Effector memory CD4-positive, alpha-beta T cell (primary cell): ENCODE measurements at places on chromosomes 12 and 14.
A peak's percentile ranks its signal among the peaks of the same experiment; 100 is the strongest.

DNA sequence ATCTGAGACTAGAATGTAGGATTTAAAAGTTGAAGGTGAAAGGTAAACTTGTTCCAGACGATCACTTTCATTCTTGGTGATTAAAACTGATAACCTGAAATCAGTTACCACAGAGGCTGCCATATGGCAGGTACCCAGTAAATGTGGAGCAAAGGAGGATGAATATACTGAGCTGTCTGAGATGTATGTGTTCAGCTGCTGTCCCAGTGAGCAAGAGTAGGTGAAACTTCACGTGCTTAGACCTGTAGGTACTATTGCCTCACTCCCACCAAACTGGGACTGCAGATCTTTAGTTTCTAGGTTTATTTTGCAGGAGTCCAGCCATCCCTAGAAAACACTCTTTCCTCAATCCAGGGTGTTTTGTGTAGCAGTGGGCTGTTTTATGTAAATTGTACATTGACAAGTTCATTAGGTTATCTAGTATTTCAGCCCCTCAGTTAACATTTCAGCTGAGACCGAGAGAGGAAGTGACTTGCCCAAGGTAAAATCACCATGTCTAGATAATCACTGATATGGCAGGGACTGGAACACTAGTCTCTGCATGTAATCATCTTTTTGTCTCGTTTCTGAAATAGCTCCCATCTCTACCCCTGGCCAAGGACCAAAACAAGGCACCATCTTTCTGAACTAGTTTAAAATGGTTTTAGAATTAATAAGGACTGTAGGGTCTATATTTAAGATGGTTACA lies 62.7 kb downstream of the ATG14 start:
- DNase-seq, result no peak

DNA sequence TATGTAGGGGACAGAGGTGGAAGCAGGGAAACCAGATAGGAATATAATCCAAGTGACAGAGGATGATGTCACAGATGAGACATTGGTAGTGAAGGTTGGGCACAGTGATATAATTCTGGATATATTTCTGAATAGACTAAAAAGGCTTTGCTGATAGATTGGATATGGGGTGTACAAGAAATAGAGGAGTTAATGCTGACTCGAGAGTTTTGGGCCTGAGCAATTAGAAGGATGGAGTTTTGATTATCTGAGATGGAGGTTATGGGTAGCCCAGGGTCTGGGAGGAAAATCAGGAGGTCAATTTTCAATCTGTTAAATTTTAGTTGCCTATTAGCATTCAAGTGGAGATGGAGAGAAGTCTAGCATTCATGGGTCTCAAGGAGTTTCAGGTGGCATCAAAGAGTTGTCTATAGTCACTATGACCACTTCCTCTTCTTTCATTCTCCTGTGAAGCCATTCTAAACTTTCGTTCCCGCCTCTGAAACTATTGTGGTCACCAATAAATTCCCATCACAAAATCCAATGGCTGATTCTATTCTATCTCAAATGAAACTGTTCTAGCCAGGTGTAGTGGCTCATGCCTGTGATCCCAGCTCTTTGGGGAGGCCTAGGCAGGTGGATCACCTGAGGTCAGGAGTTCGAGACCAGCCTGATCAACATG lies 10.6 kb upstream of the ANO6 start:
- no peak for DNase-seq

DNA sequence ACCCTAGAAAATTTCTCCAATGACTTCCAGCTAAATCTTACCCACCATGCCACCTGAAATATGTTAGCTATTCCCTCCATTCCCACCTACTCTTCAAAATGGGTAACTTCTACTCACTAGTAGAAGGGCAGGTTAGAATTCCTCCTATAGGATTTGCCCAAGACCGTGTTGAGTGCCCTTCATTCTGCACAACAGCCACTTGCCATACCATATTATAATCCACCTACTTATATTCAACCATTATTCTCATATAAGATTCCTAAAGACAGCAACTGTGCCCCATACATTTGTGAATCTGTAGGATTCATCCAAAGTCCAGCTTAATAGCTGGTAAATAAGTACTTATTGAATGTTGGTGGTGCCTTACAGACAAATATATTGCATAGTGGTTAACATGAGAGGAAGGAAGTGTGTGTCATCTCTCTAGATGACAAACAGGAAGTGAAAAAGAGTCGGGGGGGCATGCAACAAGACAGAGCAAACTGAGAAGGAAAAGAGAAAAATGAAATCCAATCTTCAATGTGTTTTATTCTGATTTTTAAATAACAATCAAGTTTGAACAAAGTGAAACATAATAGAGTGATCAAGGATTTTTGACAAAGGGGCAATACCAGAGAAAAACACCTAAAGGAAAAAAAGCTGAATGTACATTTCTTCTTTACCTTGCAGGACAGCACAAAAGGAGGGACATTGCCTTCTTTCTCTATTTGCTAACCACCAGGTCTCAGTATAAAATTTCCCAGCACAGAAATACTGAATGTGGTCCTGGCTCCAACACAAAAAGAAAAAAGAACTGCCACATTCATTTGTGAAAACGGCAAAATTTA lies 389.3 kb upstream of the USP15 start:
- DNase-seq, result no peak

DNA sequence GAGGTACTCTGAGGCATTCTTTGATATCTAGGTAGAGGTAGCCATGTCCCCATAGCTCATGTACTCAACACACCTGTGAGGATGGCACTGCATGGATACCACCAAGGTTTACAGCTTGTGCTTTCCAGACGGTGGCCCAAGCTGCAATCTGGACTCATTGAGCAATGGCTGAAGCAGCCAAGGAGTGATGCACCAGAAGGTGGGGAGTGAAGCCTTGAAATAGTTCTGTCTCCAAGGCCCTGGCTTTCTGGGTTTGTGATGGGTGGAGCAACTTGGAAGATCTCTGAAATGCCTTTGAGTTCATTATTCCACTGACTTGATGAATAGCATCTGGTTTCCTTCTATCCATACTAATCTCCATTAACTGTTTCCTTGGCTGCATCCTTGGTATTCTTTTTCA lies 290.0 kb upstream of the NOVA1 start:
- DNase-seq, result no peak

DNA sequence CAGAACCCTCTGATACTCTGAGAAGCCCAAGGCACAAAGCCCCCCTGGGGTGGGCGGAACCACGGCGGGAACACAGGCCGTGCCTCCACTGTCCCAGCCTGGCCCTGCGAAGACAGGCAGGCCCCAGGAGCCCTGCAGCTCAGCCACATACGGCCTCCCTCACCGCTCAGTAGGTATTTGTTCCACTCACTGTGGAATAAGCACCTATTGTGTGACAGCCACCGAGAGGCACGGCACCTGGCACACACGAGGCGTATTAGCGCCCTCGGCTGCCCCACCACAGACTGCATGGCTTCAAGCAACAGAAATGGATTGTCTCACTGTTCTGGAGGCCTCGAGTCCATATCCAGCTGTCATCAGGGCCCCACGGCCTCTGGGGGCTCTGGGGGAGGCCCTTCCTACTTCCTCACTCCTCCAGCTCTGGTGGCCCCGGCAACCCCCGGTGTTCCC lies 66.3 kb downstream of the NCOR2 start:
- no peak for DNase-seq

GRCh38 chr14:100487304-100487703 lies 99.9 kb downstream of the BEGAIN start:
- no peak for DNase-seq

DNA sequence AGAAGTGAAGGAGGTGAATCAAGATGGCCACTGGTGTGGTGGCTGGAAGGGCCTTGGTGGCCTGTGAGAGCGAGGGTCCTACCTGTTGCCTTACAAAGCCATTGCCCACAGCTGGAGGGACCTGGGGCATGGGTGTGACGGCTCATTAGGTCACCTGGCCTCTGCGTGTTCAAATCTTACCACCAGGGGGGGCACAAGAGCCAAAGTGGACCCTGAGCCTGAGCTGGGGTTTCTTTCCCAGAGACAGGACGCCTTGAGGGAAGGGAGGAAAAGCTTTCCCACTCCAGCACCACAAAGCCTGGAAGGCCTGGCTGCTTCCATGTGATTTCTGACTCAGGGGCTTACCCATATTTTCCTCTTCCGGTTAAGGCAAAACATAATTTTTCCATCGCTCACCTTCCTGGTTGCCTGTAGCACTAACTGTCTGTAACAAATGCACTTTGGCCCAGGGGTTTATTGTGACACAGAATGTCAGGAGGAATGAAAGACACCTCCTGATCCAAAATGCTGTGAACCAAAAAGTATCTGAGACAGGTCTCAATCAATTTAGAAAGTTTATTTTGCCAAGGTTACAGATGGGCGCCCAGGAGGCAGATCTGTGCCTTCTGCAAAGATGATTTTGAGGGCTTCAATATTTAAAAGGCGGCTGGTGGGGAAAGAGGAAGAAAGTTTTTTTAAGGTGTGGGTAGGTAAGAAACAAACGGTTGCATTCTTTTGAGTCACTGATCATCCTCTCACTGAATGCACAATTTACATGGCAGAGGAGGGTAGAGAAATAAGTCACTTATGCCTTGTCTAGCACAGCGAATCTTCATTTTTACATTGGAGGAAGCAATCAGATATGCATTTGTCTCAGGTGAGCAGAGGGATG lies 4.3 kb upstream of the CD9 start:
- peak; percentile 39 for DNase-seq

DNA sequence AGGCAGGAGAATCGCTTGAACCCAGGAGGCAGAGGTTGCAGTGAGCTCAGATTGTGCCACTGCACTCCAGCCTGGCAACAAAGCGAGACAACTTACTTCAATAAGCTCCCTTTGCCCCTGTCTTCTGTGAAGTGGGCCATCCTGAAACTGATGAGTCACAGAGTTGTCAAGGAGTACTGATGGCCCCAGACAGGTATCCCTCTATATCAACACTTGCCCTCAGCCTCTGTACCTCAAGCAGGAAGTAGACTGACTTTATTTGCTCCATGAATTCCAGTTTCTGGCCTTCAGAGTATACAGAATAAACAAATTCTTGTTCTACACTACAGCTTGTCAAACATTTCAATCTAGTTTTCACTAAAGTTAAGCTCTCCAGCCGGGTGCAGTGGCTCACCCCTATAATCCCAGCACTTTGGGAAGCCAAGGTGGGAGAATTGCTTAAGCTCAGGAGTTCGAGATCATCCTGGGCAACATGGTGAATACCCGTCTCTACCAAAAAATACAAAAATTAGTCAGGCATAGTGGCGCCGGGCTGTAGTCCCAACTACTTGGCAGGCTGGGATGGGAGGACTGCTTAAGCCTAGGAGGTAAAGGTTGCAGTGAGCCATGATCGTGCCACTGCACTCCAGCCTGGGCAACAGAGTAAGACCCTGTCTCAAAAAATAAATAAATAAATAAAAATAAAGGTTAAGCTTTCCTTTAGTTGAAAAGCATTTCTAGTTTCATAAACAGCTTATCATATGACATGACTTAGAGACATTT lies 16.4 kb upstream of the LRP10 start:
- DNase-seq, result no peak

DNA sequence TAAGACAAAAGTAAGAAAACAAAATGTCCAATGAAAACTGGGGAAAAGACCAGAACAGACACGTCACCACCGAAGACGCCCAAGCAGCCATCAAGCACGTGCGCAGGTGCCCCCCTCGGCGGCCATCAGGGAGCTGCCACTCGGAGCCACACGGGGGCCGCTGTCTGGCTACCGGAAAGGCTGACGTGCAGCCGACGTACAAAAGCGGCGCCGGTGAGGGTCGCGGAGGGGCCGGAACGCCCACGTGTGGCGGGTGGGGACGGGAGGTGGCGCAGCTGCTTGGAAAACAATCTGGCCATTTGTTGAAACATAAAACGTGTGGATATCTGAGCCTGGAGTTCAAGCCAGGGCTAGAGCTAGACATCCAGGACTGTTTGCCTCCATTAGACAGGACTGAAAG lies 60.7 kb downstream of the GALNT9 start:
- no peak for DNase-seq

DNA sequence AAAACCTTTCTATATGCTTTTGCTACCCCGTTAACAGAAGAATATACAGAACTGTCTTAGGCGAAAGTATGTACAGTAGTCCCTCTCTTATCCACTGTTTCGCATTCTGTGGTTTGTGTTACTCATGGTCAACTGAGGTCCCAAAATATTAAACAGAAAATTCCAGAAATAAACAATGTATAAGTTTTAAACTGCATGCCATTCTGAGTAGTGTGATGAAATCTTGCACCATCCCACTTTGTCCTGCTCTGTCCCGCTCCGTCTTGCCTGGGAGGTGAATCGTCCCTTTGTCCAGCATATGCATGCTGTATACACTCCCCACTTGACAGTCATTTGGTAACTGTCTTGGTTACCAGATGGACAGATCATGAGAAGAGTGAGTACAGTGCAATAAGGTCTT lies 70.1 kb upstream of the STRN3 start:
- no peak for DNase-seq

DNA sequence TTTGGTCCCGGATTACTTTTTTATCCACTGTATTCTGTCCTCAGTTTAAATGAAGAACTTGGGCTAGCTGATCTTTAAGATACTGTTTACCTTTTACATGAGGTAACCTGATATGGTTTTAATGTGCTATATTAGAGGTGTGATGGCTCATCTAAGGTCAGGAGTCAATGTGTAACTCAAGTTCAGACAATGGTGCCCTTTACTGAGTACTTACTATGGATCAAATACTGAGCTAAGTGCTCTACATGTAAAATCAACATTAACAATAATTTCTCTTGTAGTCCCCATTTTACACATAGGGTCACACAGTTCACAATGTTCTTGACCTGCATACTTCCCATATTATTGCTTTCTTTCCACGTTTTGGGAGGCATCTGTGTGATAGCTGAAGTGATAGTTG lies 79.2 kb downstream of the CEP83 start:
- no peak for DNase-seq

DNA sequence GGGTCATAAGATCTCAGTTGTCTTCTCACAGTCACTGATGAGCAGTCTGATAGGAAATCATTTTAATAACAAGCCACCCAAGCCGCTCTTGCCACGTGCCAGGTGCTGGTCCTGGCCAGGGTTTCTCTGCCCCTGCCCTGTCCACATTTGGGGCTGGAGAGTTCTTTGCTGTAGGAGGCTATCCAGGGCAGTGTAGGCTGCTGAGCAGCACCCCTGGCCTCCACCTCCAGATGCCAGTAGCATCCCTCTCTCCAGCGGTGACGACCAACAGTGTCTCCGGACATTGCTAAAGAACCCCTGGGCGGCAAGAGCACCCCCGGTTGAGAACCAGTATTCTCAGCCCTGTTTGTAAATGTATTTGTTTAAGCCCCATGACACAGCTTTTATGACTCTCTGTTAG lies 243.7 kb downstream of the GLT1D1 start:
- DNase-seq, result no peak

- no peak for DNase-seq
Observed at GRCh38 chr12:20588042-20588441, 107.1 kb upstream of the SLCO1C1 start.

DNA sequence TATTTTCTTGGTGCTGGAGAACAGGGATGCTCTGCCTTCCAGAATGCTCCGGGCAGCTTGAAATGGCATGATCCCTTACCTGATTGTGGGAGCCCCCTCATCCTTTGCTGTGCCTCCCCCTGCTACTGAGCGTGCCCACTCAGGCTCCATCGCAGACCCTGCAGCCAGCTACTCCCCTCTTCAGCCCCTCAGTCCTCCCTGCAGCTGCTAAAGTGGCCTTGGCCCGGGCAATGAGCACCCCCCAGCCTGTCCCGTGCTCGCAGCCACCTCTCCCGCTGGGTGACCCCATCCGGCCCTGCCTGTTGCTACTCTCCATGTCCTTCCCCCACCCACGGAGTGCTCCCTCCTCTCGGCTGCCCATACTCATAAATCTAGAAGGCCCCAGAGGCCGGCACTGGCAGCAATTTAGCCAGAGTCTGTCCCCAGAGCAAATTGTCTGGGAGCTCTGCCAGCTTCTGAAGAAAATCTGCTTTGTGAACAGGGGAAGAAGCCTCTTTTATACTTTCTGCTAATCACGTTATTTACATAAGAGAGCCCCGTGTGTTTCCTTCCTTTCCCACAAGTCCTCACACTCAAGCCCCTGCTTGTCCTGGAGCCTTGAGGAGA lies 143.7 kb upstream of the FRMD6 start:
- no peak for DNase-seq
